ENCODE measurements at places on chromosomes 3 and 15.

DNA sequence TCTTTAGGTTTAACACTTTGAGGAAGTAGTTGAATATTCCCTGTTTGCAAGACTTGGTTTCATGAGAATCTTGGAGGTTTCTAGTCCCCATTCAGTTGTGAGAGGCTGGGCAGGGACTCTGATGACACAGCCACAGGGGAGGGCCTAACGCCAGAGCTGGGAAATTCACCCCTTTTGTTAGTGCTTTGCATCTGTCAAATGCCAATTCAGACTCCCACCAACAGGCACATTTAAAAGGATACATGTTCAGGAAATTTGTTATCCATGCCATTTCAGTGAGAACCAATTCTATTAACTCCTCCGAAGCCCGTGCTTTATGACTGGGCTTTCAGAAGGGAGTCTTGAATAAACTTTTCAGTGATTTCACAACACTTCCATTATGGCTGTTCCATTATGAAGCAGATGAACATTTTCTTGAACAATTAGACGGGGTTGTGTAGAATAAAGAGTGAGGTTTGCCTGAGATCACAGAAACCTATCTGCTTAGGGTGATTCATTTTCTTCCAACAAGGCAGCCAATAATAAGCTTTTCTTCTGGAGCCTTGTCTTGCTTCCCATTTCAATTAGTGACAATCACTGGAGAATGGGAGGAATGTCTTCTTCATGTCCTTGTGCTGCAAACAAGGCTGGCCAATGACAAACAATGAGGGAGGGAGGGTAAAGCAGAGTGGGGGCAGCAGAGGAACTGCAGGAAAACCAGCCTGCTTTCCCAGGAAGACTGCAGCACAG, 90.6 kb downstream of the SOX14 start:
- no peak for DNase-seq

DNA sequence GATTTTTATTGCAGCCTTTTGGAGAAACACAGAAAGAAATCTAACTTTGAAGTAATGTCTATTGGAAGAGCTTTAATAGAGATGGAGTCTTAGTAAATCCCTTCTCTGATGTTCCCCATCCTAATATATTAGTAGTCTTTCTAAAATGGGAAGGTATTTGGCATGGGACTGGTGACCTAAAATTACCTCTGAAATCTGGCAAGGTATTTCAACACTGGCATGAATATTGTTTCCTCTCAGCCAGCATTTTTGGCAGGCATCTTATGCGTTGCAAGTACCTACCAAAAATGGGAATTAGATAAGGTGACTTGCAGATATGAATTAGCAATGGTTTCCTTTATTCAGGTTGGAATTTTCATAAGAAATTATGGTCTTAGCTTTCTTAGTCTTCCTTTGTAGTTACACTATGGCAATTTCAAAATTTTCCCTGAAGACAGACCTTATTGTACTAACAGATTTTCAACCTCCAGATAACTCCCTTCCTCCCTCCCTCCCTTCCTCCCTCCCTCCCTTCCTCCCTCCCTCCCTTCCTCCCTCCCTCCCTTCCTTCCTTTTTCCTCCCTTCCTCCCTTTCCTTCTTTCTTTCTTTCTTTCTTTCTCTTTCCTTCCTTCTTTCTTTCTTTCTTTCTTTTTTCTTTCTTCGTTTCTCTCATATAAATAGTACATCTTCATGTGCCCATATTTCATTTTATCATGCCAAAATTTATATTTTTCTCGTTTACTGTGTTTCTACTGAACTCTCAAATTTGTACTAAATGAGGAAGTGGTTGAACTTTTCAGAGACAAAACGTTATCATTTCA, 168.2 kb upstream of the KCNMB2 start:
- no peak for DNase-seq

- peak; percentile 35 for DNase-seq
These were observed 48.0 kb upstream of the TSPAN3 start for GRCh38 chr15:77118882-77119321.

- DNase-seq = no peak
These were observed 88.8 kb downstream of the THBS1 start for GRCh38 chr15:39669661-39670060.

- no peak for DNase-seq
These were observed 78.3 kb downstream of the FMN1 start for GRCh38 chr15:33116198-33116597.

DNA sequence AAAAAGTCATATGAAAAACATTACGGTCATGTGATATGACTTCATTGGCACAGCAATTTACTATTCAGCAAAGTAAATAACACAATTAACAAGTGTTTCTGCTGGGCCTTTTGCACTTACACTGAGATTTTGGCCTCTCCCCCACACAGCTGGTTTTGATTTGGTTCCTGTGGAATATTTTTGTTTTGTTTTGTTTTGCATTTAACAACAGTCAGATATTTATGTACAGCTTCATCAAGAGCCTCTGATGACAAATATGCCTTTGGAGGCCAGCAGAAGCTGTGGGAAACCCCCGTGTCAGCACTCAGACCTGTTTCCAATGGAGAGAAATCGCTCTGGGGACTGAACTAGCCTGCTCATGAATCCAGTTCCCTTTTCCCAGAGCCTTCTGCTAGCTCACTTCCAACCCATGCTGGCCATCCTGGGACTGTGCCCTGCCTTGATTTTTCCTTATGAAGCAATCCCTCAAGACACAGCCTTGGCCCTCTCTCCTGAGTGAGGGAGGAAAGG, 161.9 kb downstream of the ATG7 start:
- no peak for DNase-seq

DNA sequence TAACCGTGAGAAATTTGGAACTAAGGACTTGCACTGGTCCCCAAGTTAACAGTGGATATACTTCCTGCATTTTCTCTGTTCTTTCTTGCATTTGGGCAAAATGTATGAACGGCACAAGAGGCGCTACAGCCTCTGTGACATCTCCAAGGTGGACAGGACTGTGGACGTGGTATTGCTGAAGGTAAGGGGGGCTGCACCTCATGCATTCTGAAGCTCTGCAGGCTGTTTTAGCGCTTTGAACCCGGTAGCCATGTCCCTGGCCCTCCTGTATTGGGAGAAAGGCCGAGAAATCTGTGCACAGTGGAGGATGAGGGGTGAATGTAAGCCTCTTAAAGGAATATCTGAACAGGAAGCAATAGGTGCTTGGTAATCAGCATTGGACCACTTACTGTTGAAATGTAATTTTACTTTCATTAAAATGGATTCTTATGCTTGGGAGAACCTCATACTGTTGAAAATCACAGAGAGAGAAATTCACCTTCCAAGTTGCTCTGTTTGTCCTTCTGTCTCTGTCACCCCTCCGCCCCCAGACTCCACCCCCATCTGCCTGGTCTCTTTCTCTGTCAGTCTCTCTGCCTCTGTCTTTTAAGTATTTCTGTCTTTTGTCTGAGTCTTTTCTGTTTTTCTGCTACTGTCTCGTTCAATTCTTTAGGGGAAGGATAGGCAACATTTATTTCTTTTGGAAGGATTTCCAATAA, 174.6 kb downstream of the KLHL25 start:
- DNase-seq = no peak

GRCh38 chr15:77768107-77768506, 135.4 kb upstream of the LINGO1 start:
- peak; percentile 59 for DNase-seq

DNA sequence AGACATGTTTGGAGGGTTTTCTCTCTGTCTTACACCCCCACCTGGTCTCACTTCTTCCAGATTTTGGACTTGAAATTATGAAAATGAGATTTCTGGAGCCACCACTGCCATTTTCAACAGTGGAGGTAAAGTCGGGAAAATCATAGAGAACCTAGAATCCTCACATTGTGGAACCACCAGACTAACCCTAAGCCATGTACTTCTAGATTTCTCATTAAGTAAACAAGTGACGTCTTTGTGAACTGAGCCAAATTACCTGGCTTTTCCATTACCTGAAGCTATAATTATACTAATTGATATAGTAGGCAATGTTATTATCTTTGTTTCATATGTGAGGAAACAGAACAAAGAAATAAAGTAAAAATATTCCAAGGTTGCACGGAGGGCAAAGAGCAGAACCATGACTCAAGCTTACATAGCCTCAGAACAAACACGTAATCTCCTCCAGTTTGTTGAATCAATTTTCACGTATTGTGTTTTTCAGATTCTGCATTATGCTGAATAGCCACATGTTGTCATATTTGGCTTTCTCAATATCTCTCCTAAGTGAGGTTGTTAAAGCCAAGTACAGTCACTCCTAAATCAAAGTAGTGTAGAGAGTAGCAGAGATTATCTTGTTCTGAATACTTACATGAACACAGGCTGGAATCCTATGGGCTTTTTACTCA, 101.3 kb upstream of the CMC1 start:
- no peak for DNase-seq

DNA sequence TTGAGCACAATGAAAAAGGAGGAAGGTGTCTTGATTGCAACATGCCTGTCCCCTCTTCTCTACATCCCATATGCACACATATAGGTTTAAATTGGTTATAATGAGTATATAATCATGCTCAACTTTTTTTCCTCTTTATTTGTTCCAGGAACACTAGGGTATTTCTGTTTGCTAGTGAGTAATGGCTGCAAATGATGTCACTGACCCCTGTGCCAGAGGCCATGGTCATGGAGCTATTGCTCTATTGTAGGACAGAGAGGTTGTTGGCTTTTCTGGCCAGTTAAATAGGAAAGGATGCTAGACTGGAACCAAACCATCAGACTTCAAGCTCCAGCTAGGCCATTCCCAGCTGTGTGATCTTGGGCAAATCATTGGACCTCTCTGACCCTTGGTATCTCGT, 9.6 kb downstream of the ARHGEF3 start:
- no peak for DNase-seq

DNA sequence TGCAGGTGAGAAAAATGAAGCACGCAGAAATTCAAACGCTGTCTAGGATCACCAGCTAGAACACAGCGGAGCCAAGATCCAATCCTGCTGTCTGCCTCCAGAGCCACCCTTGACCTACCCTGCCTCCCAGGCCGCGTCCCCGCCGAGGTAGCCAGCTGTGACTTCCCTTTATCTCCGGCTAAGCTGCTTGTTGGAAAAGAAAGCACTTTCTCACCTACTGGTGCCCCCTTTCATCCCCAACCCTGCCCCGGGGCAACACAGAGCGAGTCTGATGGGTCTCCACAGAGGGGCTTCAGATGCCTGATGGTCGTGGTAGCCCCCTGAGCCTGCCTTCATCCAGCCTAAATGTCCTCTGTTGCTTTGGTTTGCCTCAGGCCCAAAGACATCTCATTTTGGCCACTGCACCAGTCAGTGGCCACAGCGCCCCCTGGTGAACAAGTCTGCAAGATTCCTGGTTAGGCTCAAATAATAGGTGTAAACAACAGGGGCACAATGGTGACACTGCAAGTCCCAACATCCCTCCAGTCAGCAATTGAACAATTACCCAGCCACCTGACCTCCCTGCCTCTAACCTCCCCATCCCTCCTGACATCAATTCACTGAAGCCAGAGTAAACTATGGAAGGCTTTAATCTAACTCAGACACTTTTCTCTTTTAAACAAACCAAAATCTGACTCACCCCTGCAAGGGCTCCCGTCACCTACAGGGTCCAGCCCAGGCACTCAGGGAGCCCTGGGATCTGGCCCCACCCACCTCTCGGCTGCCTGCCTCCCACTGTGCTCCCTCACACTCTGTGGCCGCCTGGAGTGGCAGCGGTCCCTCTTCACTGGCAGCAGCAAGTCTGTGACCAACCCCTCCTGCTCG, 27.3 kb upstream of the BCL2L10 start:
- DNase-seq = peak; percentile 6

DNA sequence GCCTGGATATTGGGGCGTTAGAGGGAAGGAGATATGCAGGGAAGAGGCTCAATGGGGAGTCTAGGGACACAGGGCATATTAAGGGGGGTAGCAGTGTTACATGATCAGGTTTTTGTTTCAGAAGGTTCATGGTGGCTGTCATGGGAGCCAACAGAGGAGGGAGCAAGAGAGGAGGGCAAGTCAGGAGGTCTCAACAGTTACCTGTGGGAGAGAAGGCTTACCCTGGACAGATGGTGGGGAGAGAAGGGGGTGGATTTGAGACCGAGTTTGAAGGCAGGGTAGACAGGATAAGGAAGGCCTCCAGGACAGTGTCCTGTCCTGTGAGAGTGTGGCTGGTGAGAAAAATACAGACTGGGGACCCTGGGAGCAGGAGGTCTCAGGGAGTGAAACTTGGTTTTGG, 3.8 kb upstream of the WNT7A start:
- no peak for DNase-seq

DNA sequence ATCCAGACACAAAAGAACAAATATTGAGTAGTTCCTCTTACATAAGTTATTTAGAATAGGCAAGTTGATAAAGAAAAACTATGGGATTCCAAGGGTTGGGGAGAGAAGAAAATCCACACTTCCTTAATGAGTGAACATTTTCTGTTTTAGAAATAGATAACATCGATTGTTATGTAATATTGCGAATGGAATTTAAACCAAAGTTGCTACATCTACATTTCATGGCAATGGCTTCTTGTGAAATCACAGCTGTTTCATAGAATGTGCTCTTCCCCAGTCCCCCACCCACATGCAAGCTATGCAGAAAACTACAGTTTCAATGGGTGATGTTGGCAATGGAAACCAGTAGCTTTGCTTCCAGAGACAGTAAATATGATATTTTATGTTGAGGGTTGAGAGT, 1639.5 kb downstream of the SI start:
- DNase-seq = no peak

DNA sequence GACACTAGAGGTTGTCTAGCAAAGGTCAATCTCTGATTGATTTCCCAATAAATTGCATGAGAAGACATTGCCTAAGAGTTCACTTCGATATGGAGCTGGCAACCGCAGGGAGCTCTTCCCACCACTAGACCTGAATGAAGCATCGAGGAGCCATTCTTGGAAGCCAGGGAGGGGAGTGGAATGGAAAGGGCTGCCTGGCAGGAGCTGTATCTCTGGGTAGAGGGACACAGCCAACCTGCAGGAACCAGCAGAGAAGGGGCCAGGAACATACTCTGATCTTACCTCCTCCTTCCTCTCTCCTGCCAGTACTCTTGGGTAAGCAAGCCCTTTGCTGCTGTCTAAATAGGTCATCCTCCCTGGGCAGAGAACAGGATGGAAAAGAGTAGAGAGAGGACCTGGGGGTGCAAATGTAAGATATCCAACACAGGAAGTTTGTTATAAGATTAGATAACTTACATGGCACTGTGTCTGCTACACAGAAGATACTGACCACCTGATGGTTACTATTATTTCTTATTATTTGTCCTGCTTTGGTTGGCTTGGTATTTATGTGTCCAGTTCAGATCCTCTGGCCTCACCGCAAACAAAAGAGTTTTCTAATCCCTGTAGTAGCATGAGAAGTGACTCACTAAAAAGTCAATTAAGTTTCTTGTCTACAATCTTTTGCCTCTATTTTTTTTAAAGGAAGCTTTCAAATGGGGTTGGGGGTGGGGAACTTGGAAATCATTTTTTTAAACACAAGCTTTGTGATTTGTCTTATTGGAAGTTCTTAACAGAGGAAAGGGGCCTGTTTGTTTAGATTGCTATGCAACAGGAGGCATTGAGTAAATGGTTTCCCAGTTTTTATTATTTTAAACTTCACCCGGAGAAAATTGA, 156.7 kb upstream of the TSC22D2 start:
- DNase-seq = peak; percentile 29

GRCh38 chr3:136377508-136377907, 127.4 kb downstream of the PCCB start:
- no peak for DNase-seq

- peak; percentile 2 for DNase-seq
These were observed 185.1 kb upstream of the SNTN start for GRCh38 chr3:63467392-63467791.

- peak; percentile 65 for DNase-seq
These were observed 477.1 kb downstream of the EPHB1 start for GRCh38 chr3:135272026-135272669.

- DNase-seq = no peak
These were observed 30.0 kb downstream of the SHQ1 start for GRCh38 chr3:72818092-72818773.

GRCh38 chr3:126117786-126118185, 33.9 kb upstream of the SLC41A3 start:
- DNase-seq = no peak
